ENCODE measurements at places on chromosomes 2 and 18. TPM values are rescaled to one million over a fixed set of nuclear protein-coding genes. Genes with fewer than 3 reads are reported as not detected.
A peak's percentile ranks its signal among the peaks of the same experiment; 100 is the strongest.

- no peak for DNase-seq
Observed at GRCh38 chr2:195823206-195823605, 166.2 kb downstream of the SLC39A10 start.

GRCh38 chr2:3620834-3621233 lies 25.9 kb downstream of the COLEC11 start:
- DNase-seq: no peak

DNA sequence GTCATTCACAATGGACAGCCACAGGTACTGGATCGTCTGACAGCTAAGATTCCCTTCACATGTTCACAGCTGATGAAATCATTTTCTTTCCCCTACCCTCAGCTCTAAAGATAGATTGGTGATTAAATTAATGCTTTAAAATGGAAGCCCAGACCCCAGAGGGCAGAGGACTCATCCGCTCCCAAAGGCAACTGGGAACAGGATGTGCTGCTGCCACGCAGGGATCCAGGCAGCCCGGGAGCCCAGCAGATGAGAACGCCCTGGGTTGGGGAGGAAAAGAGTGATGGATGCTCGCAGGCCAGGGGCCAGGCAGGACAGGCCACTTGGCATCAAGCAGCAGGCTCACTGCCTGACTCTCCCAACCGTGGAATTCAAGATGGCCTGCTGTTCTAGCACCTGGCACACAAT lies 41.3 kb downstream of the HDHD2 start:
- no peak for DNase-seq

DNA sequence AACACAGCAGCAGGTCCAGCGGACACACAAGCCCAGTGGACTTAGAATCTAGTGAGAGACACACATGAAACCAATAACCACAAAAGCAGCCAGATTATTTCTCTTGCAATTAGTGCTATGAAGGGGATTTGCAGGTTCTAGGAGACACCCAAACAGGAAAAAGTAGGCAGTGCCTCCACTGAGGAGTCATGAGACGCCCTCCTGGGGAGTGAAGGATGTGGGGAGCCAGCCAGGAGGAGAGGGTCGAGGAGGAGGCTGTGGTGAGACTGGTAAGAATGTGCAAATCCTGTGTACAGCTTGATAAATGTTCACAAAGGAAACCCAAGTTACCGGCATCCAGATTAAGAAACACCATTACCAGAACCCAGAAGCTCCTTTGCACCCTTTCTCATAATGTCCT lies 2.7 kb upstream of the CAPN13 start:
- no peak for DNase-seq

GRCh38 chr2:73252238-73253027 lies 18.3 kb downstream of the CCT7 start:
- no peak for DNase-seq

GRCh38 chr2:38153476-38154135 lies 77.7 kb upstream of the CYP1B1 start:
- no peak for DNase-seq

- DNase-seq: no peak
Observed at GRCh38 chr2:75340560-75340959, 141.2 kb upstream of the TACR1 start.

- DNase-seq: no peak
Observed at GRCh38 chr2:120908314-120908975, 172.8 kb downstream of the GLI2 start.

GRCh38 chr2:230178546-230179485 lies 41.0 kb downstream of the SP110 start:
- DNase-seq: no peak

DNA sequence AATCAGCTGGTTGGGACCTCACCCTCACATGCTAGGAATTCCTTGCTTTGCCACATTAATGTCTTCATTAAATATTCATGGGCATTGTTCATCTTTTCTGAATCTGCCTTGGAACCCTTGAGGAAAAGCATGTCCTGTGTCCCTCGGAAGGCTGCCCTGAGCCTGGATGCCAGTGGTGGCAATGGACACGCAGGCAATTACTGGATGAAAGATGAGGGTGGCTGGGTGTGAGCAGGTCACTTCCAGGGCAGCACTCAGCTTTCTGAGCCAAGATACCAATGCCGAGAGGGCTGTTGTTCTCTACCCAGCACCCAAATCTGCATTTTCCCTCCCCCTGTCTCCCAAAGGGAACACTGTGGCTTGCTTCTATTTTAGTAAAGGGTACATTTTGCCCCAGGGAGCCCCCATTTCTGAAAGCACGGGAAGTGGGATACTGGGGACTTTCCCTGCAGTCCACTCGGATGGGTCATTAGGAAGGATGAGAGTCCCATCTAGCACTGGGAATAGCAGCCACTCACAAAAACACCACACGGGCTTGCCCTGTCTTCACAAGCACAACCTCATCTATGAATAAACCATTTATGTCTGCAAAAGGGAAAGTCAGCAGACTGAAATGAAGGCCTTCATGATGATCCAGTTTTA lies 234.8 kb downstream of the SOX11 start:
- DNase-seq: no peak

GRCh38 chr2:85854166-85854509 lies 34.7 kb downstream of the ST3GAL5 start:
- DNase-seq: no peak

DNA sequence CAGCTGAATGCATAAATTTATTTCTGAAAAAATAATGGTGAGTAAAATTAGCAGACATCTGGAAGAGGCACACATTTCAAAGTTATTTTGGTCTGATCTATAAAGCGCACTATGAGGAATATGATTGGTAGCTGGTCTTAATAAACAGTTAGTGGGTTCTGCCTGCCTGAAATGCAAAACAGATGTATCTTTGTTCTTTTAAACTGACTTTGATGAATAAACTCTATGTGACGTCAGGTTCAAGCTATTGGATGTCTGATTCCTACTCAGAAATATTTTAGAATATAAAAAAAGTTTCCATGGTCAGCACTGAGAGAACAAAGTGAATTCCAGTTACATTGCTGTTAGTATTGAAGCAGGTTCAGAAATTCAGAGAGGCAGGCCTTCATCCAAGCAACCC lies 136.4 kb downstream of the TPGS2 start:
- DNase-seq: no peak

- no peak for DNase-seq
Observed at GRCh38 chr2:2881499-2881898, 496.1 kb downstream of the EIPR1 start.

DNA sequence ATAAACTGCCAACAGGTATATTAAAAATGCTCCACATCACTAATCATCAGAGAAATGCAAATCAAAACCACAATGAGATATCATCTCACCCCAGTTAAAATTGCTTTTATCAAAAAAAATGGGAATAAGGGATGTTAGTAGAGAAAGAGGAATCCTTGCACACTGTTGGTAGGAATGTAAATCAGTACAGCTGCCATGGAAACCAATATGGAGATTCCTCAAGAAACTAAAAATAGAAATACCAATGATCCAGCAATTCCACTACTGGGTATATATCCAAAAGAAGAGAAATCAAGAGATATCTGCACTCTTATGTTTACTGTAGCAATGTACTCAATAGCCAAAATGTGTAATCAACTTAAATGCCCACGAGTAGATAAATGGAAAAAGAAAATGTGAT lies 40.6 kb downstream of the ZRANB3 start:
- DNase-seq: no peak

DNA sequence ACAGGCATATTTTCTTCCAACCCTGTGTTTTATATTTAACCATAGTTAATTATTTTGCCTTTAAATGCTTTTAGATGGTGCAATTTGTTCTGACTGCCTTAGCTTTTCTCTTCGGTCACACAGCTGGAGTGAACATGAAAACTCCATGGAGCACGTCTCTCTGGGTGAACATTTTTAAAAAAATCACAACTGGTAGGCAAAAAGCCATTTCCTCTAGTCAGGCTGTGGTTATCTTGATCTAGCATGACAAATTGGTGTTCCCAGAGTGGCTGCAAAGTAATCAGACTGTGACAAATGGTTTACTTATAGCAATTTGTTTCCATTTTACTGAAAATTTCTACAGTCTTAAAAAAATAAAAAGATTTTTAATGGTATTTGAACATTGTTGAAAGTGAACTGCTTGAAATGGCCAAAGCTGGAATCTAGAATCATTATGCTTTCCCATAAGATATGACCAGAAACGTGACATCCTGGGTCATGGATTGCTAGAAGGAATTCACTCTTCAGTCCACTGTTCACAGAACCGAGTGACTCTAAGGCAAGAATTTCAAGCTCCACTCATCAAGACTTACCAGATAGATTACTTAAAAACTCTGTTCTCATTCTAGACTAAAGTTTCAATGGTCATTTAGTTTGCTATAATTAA lies 703.6 kb downstream of the CPS1 start:
- no peak for DNase-seq

DNA sequence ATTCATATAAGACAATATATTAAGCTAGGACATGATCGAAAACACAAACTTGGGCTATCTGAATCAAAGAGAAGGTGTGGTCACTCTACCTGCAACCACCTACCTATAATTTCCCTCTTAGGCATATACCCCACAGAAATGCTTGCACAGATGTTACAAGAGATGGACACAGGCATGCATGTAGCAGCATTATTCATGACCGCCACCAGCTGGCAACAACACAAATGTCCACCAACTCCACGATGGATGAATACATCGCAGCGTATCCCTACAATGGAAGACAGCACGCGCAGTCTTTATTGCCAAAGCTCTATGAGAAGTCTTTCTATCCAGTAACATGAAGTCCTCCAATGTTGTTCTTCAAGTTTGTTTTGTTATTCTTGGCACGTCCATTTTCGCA lies 90.8 kb downstream of the ARL4C start:
- no peak for DNase-seq

- no peak for DNase-seq
Observed at GRCh38 chr2:185373229-185373628, 365.4 kb upstream of the FSIP2 start.

DNA sequence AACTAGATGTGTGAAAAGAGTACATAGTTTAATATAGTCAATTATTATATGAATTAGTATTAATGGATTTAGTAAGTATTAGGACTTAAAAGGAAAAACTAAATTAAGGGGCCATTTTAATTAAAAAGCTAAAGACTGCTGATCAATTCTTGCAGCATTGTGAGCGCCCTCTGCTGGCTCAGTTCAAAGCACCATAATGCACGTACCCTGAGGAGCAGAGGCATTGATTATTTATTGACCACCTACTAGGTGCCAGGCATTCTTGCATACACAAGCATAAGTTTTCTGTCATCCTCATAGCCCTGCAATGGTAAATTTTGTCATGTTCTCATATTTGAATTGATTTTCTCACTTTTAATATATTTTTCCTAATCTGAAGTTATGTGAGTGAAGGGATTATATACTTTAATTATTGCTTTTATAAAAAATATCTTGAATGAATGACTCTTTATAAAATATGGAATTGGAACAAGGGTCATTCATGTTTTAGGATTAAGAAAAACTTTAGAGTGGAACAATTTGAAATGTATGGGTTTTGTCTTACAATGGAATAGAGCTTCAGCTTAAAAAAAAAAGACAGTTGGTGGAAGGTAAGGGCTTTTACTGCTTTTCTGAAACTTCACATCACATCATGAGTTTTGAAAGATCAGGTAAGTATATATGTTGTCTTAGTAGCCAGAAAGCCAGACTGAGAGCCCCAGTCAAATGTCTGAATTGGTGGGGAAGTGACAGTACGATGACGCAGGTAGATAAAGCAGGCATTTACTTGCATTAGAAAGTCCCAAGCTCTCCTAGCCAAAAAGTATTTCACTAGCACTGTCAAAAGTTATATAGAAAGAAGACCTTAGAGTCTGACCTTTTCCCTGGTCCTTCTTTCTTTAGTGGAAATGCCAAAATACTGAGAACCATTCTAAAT lies 9.7 kb downstream of the ITGA4 start:
- DNase-seq: peak; percentile 13

DNA sequence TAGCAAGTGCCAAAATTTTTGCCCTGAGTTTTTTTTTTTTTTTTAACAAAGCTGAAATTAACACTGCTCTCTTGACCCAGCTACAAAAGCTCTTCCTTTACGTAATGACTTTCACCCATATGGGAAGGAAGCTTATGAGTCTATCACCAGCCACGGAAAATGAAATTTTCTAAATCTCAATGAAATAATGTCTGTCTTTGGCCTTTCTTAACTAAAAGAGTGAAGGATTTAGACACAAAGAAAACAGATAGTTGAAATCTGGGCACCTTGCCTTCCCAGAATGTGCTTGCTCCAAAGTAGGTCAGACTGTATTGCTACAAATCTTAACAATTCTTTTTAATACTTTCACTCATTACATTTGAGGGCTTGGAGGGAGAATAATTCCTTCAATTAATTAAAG lies 180.8 kb upstream of the MGAT5 start:
- DNase-seq: no peak

DNA sequence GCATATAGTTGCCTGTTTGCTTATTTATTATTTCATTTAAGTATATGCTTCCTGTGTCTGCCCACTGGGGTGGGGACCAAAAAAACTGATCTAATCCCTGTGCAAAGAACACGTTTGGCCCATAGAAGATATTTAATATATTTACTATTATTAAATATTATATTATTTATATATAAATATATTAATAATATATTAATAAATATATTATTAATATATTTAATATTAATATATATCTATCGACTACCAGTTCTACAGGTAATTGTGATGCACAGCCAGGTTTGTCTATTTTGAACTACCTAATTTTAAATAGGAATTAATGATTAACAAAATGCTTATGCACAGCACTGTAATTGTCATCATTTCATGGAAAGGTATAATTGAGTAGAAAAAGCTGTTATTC lies 288.9 kb upstream of the LYPD1 start:
- no peak for DNase-seq

DNA sequence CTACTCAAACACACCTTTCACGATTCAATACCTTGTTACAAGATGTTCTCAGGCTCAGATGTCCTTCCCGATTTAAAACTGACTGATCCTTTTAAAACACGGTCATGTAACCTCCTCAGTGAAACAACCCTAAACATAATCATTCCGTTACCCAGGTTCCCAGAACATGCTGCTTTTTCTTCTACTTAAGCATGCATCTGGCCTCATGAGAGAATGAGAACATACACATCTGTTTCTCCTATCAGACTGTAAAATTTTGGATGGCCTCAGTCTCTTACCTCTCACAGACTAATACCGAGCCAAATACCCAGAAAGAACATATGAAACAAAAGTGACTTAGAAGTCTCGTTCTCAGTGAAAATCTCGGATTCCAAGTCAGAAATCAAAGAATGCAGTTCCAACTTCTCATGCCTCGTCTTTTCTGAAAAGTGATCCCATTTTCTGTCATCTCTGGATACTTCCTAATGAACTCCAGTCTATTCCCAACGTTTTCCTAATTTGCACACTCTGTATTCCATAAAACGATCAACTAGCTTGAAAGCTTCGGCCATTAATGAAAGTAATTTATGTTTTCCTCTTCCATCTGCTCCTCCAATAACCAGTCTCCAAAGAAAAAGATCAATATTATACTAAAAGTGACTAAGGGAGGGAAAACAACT lies 919 bp downstream of the SF3B1 start:
- no peak for DNase-seq

Gene UGT1A1
- total RNA-seq: not detected

Gene HOXD13
- 0.07 TPM for total RNA-seq

Gene SERPINB3
- not detected for total RNA-seq

Gene FAHD2B
- 33.0 TPM for total RNA-seq

Gene EGR4
- total RNA-seq: 0.04 TPM

Gene ABCG8
- total RNA-seq: not detected

Gene TNS1
- total RNA-seq: 3.8 TPM

Gene EMILIN2
- total RNA-seq: 20.6 TPM

Gene EFR3B
- total RNA-seq: 3.3 TPM

Gene C2orf78
- not detected for total RNA-seq

Gene PIGN
- 16.2 TPM for total RNA-seq

Gene PLCL1
- 0.22 TPM for total RNA-seq

Gene MTCL1
- total RNA-seq: 16.0 TPM

Gene IL36B
- total RNA-seq: not detected

Gene DPYSL5
- 3.8 TPM for total RNA-seq

Gene SF3B6
- total RNA-seq: 181 TPM
